ENCODE measurements at places on chromosomes 4 and X.
A peak's percentile ranks its signal among the peaks of the same experiment; 100 is the strongest.

DNA sequence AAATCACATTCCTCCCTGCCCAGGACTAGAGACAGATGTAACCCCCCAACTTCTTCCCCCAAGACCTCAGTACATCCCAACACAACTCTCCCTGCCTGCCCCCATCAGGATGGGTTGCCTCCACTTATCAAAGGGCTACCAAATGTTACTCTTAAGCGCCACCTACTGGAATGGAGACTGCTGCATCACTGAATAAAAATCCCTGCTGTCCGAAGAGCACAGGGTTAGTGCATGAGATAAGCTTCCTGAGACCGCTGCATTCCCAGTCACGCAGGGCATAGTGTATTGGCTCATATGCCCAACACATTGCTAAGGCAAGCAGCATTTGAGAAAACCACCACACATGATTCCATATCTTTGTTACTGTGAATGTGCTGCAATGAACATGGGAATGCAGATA is 544.5 kb downstream of the PPP4R3C start:
- no peak for DNase-seq

GRCh38 chr4:114654592-114654991 is 56.0 kb downstream of the UGT8 start:
- no peak for DNase-seq

DNA sequence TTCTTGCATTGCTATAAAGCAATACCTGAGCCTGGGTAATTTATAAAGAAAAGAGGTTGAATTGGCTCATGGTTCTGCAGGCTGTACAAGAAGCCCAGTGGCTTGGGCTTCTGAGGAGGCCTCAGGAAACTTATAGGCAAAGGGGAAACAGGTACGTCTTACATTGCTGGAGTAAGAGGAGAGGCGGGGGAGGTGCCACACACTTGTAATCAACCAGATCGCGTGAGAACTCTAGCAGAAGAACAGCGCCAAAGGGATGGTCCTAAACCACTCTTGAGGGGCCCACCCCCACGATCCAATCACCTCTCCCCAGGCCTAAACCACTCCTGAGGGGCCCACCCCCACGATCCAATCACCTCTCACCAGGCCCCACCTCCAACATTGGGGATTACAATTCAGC is 50.6 kb upstream of the SHOX start:
- DNase-seq, result no peak

GRCh38 chr4:76585272-76585671 is 150.2 kb downstream of the SHROOM3 start:
- no peak for DNase-seq

- no peak for DNase-seq
Observed at GRCh38 chr4:150680651-150681050, 98.7 kb downstream of the MAB21L2 start.

- DNase-seq, result no peak
Observed at GRCh38 chr4:6682862-6683590, 10.7 kb upstream of the S100P start.

DNA sequence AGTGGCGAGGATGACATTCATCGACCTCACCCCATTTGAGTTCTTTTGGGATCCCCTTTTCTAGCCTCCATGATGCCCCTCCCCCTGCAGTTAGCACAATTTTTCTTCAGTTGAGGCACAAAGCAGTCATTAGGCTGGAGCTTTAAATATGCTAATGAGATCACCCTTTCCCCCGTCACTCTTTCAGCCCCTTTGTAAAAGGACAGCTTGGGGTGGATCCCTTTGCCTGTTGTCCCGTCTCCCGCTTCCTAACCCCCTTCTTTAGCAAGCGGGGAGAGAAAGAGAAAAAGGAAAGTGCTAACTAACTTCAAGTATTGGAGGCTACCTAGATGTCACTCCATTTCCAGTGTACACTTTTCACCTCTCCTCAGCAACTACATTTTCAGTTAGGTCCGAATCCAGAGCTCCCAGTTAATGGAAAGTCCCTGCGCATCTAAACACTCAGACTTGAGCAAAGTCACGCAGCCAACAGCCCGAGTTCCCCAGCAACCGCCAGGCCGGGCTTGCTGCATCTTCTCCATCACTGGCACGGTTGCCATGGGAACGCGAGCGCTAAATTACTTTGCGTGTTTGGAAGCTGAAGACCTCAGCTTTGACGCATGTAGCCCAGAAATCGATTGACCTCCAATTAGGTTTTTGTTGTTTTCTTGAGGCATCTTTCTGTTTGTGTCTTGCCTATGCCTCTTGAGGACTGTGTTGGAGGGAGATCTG is 76.8 kb downstream of the RTL5 start:
- DNase-seq, result no peak

GRCh38 chr4:140856621-140857062 is 100.5 kb upstream of the TBC1D9 start:
- no peak for DNase-seq

GRCh38 chrX:114221445-114221844 is 362.4 kb upstream of the HTR2C start:
- no peak for DNase-seq

- no peak for DNase-seq
Observed at GRCh38 chrX:43019021-43019420, 241.1 kb upstream of the PPP1R2C start.

GRCh38 chr4:185096032-185096653 is 46.9 kb upstream of the SLC25A4 start:
- peak; percentile 77 for DNase-seq

DNA sequence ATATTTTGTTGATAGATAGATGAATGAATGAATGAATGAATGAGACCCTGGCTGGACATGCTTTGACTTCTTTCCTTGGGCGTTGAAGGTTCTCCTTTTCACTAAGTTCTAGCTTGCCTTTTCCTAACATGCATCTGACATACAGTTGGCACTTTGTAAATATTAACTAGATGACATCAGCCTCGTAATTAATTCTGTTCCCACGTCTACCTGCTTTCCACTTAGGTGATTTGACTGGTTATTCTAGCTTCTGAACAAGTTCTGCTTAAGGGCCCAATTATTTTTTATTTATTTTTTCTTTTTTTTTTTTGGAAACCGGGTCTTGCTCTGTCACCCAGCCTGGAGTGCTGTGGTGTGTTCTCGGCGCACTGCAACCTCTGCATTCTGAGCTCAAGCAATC is 13.9 kb upstream of the RASL11B start:
- no peak for DNase-seq

GRCh38 chr4:77263247-77263646 is 106.2 kb downstream of the CCNG2 start:
- no peak for DNase-seq

GRCh38 chr4:112321776-112322684 is 24.9 kb downstream of the ALPK1 start:
- peak; percentile 86 for DNase-seq

DNA sequence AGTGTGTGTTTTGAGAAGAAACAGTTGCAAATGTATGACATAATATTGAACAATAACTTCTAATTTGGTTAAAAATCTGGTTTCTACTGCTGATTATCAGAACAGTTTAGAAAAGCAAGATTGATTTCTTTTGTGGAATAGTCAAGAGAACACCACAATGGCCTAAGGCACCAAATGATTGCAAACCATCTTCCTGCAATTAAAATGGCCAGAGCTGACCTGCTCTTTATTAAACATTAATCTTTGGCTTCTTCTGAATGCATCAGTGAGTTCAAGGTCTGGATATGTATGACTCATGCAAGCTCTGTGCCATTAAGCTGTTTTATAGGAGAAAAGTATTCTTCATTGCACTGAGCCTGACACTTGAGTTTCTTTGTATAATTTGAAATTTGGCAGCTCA is 107.8 kb upstream of the PDHA2 start:
- no peak for DNase-seq

DNA sequence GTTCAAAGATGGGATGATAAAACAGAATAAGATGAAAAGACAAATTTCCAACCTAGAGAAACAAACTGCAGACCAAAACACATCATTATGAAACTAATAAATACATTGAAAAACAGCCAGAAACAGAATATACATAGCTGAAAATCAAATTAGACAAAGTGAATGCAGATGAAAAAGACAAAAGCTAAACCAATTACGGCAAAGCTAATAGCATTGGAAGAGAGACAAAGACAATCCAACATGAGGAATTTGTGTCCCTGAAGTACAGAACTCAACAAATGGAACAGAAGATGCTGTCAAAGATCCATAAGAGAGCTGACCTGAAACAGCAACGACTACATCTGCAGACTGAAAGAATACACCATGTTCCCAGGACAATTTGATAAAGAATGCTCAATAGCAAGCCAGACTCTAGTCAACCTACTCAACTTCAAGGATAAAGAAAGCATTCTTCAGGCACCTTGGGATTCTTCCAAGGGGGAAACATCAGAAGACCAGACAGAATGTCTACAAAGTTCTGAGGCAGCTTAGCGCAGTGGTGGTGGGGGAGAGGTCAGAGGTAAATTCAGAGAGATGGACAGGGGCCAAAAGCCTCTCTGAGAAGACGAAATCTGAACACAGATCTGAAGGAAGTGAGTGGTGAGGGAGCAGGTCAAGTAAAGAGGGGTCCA is 27.4 kb upstream of the IRAK1 start:
- DNase-seq, result no peak

DNA sequence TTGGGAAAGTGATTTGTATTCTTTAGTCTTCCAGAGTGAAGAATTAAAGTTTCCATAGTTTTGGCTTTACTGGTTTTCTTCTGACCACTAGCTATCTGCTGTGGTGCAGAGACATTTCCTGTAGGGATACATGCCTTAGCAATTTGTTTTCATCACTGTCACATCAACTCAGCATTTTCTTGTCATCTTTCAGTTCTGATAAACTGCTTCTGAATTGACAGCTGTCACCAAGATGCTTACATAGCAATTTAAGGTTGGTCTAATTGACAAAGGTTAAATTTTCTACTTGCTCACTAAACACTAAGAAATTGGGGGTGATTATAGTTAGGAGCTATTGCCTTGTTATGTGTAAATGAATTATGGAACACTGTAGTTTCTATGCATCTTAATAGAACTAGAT is 232.5 kb downstream of the TEX13A start:
- DNase-seq, result no peak

DNA sequence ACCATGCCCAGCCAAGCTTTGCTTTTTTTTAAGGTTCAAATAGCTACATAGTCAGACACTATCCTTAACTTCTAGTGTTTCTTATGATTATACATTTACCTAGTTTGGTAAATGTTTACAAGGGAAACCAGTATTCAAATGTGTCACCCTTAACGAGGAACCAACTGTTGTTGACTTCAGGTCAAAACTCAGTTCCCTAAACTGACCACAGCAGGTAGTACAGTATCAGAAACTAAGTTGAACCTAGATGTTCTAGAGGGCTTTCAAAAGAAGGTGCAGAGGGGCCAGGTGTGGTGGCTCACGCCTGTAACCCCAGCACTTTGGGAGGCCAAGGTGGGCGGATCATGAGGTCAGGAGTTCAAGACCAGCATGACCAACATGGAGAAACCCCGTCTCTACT is 11.3 kb downstream of the GPC4 start:
- DNase-seq, result no peak

- no peak for DNase-seq
Observed at GRCh38 chrX:25721564-25721963, 416.6 kb upstream of the MAGEB18 start.

- DNase-seq, result no peak
Observed at GRCh38 chr4:126593626-126594025, 1039.1 kb upstream of the INTU start.

GRCh38 chr4:186096681-186097165 is 7.8 kb upstream of the FAM149A start:
- DNase-seq, result no peak

- no peak for DNase-seq
Observed at GRCh38 chr4:79446145-79446544, 38.1 kb upstream of the GK2 start.

DNA sequence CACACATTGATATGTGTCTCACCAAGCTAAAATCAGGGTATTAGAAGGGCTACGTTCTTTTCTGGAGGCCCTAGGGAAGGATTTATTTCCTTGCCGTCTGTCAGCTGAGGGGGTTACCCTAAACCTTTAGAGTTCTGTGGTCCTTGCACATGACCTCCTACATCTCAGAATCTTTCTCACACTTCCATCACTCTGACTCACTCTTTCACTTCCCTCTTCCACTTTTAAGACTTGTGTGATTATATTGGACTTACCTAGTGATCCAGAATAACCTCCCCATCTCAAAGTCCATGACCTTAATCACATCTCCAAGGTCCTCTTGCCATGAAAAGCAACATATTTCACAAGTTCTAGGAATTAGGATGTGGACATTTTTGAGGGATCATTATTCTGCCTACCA is 53.6 kb upstream of the FUNDC1 start:
- no peak for DNase-seq

GRCh38 chrX:38672646-38673045 is 111.3 kb downstream of the TSPAN7 start:
- DNase-seq, result no peak

DNA sequence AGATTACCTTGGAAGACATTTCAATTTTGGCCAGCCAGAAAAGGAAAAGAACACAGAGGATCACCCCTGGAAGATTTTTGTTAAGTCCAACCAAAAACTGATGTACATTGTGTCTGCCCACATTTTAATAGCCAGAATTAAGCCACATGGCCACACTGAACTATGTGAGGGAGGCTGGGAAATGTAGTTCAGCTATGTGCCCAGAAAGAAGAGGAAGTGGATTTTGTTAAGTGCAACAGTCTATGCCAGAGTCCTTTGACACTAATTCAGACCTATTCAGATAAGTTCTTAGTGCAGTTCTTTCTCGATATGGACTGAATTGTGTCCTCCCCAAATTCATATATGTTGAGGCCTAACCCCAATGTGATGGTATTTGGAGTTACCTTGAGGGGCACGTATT is 18.4 kb downstream of the PRPS1 start:
- DNase-seq, result no peak

DNA sequence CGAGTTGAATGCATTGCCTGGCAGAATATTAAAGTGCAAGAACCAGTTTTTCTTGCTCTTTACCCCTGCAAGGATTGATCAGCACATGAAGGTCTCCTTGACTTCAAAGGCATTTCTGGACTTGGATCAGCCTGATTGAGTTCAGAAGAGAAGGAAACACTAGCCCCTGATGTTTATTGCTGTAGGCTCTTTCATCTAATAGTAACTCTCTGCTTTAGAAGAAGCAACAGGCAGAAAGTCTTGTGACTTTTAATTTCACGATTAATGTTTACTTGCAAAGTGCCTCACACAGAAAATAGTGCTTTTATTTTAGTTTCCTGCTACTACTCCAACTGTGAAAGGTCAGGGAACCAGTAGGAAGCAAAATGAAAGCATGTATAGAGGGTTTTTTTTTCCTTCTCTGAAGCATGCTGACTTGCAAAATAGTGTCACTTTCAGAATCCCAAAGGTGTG is 69.1 kb downstream of the PCDH7 start:
- no peak for DNase-seq

DNA sequence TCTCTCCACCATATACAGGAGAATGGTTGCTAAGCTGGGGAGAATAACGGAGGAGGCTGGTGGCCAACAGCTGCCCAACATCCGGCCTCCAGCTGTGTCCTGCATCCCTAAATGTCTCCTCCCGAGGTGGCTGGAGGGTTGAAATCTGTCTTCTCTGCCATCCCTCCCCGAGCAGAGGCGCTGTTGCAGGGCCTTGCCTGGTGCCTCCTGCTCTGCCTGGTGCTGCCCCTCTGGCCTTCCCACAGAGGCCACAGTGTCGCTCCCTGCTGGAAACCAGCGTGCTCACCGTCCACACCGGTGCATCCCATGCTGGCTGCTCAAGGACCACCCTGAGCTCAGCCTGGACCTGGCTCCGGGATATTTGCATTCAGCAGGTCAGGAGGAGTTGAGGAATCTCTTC is 115.2 kb downstream of the ENPP6 start:
- no peak for DNase-seq

Data from tibial nerve (tissue), 4 donors.